Spleen (tissue), 13 donors: ENCODE measurements at places on chromosomes 11 and 22. TPM values are rescaled to one million over a fixed set of nuclear protein-coding genes. Genes with fewer than 3 reads are reported as not detected.
A peak's percentile ranks its signal among the peaks of the same experiment; 100 is the strongest.

DNA sequence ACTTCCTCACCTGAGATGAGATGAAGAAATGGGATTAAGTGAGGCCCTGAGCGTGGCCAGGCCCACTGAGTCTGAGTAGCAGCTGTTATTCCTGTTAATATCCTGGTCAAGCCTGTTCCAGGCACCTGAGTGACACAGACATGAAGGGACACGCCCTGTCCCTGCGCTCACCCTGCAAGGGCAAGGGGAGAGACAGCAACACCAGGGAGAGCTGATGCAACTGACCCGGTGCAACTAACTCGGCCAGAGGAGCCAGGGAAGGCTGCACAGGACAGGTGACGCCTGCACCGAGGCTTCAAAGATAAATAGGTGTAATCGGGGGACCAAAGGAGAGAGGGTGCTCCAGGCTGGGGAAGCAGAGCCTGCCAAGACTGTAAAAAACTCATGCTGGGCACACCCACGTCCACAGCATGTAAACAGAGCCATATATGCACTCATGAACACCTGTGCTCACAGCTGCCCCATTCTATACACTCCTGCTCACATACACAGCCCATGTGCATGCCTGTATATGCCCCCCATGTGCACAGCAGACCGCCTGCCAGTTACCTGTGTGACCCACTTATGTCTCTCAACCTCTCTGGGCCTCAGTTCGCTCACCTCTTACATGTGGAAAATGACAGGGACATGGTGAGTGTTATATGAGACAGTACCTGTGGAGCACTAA lies 22.8 kb upstream of the GCAT start:
- no peaks in the 10 kb centered on the region for H3K27me3 ChIP-seq
- no peak overlapping the region for H3K27ac ChIP-seq
- peaks cover 15% of the 10 kb centered on the region for H3K4me1 ChIP-seq
- DNase-seq = no peak
- no peak overlapping the region for H3K4me3 ChIP-seq
- H3K36me3 ChIP-seq = no peaks in the 10 kb centered on the region

DNA sequence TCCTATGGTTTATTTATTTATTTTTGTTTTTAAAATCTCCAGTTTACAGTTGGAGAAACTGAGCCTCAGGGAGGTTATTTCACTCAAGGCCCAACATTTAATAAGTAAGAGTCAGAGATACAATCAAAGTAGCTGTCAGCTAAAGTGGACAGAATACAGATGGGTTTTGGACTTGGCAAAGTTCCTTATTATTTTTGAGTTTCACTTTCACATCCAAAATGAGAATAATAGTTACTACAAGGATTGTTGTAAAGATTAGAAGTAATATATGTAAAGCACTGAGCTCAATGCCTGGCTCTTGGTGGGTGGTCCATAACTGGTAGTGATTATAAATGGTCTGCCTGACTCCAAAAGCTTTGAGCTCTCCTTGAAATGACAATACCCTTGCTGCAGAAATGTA lies 87.5 kb upstream of the SESN3 start:
- DNase-seq = no peak
- H3K4me1 ChIP-seq = peaks cover 19% of the 10 kb centered on the region

- no peaks in the 10 kb centered on the region for H3K36me3 ChIP-seq
- H3K4me3 ChIP-seq = no peak overlapping the region
- no peaks in the 10 kb centered on the region for H3K27me3 ChIP-seq
- DNase-seq = no peak
- no peaks in the 10 kb centered on the region for H3K4me1 ChIP-seq
- H3K27ac ChIP-seq = no peak overlapping the region
Observed at GRCh38 chr11:20541503-20541902, 57.9 kb upstream of the SLC6A5 start.

GRCh38 chr11:134657631-134658030 lies 245.6 kb upstream of the B3GAT1 start:
- H3K4me3 ChIP-seq = no peak overlapping the region
- peaks cover 28% of the 10 kb centered on the region for H3K27me3 ChIP-seq

- H3K36me3 ChIP-seq = no peaks in the 10 kb centered on the region
- H3K4me3 ChIP-seq = no peak overlapping the region
- no peaks in the 10 kb centered on the region for H3K27me3 ChIP-seq
- DNase-seq = no peak
- H3K27ac ChIP-seq = no peak overlapping the region
Observed at GRCh38 chr11:95920460-95921105, 3.3 kb downstream of the MTMR2 start.

- no peaks in the 10 kb centered on the region for H3K4me1 ChIP-seq
- no peaks in the 10 kb centered on the region for H3K36me3 ChIP-seq
- no peaks in the 10 kb centered on the region for H3K27me3 ChIP-seq
- H3K27ac ChIP-seq = no peak overlapping the region
- no peak for DNase-seq
- no peak overlapping the region for H3K4me3 ChIP-seq
Observed at GRCh38 chr11:60130496-60130895, 42.0 kb downstream of the MS4A2 start.

DNA sequence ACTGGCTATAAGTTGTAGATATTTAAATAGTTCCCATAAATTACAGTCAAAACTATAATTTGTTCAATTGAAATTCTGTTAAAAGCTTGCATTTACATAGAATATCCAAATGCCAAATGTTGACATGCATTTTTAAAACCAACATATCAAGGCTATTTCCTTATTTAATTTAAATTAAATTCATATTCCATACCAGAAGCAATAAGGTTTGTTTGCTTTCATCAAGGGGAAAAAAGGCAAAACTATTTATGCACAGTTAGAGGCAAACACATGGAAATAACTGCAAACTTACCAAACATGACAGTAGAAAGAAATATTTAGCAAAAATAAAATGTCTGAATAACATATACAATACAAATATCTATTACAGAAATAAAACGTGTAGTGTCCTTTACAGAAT lies 1581.2 kb upstream of the TENM4 start:
- no peak overlapping the region for H3K4me3 ChIP-seq
- no peaks in the 10 kb centered on the region for H3K4me1 ChIP-seq
- H3K36me3 ChIP-seq = no peaks in the 10 kb centered on the region
- DNase-seq = no peak

- H3K27ac ChIP-seq = no peak overlapping the region
- peak; percentile 68 for DNase-seq
- no peaks in the 10 kb centered on the region for H3K4me1 ChIP-seq
- no peaks in the 10 kb centered on the region for H3K36me3 ChIP-seq
- peaks cover 15% of the 10 kb centered on the region for H3K27me3 ChIP-seq
Observed at GRCh38 chr11:71342951-71343827, 90.8 kb upstream of the SHANK2 start.

- H3K36me3 ChIP-seq = peaks cover 24% of the 10 kb centered on the region
- peaks cover 49% of the 10 kb centered on the region for H3K4me1 ChIP-seq
- peak; percentile 89 for DNase-seq
Observed at GRCh38 chr11:64245797-64246620, 734 bp downstream of the PPP1R14B start.

- peak; percentile 83 for DNase-seq
- H3K27ac ChIP-seq = peak overlapping the region; percentile 91
- H3K4me3 ChIP-seq = no peak overlapping the region
- no peaks in the 10 kb centered on the region for H3K36me3 ChIP-seq
- no peaks in the 10 kb centered on the region for H3K27me3 ChIP-seq
- H3K4me1 ChIP-seq = peaks cover 62% of the 10 kb centered on the region
Observed at GRCh38 chr11:117816151-117816741, 8.3 kb downstream of the FXYD2 start.

DNA sequence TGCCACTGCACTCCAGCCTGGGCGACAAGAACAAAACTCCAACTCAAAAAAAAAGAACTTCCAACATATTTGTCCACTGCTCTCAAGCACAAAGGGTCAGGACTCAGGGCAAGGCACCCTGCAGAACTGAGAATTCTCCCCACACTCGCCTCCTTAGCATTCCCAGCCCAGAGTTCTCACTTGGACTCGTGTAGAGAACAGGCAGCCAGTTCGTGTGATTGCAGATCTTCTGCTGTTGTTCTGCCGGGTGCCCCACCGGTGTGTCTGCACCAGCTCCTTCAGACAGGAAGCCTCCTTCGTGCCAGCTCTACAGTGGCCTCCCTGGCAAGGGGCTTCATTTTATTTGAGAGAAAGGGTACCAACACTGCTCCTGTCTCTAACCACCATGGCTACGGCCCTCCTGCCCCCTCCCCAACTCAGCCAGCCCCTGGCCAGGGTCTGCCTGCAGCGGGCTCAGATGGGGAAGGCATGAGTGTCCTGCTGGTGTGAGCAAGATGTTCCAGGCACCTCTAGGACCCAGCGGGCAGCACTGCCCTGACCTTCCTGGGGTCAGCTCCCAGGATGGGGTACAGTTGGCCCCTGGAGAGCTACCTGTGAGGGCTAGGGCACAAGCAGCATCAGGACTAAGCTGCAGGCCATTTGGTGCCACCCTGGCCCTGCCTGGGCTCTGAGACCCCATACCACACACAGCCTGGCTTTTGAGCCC lies 19.5 kb upstream of the SCGB1A1 start:
- H3K27ac ChIP-seq = peak overlapping the region; percentile 77
- DNase-seq = peak; percentile 40
- H3K4me3 ChIP-seq = no peak overlapping the region
- H3K36me3 ChIP-seq = no peaks in the 10 kb centered on the region
- H3K4me1 ChIP-seq = peaks cover 16% of the 10 kb centered on the region

- no peaks in the 10 kb centered on the region for H3K27me3 ChIP-seq
- H3K27ac ChIP-seq = peak overlapping the region; percentile 98
- peak overlapping the region; percentile 83 for H3K4me3 ChIP-seq
- peak; percentile 84 for DNase-seq
Observed at GRCh38 chr11:67119585-67120391, 725 bp downstream of the KDM2A start.

DNA sequence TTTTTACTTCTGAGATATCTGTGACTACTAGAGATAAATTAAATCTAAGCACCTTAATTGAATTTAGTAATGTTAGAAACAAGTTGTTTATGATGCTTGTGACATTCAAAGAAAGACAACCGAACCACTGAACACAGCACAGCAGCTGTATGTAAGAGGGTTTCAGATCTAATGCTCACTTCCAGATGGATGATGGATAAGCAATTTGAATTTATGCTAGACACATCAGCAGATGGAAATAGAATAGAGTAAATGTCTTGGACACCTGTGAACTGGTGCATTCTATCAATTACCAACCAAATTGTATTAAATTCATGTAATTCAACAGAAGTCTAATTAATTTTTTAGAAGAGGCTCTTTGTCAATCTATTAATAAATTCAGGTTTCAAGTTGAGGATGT lies 306.3 kb downstream of the CNTN5 start:
- no peak for DNase-seq
- H3K4me3 ChIP-seq = no peak overlapping the region
- no peaks in the 10 kb centered on the region for H3K27me3 ChIP-seq
- no peaks in the 10 kb centered on the region for H3K36me3 ChIP-seq

GRCh38 chr11:134643115-134644012 lies 231.3 kb upstream of the B3GAT1 start:
- H3K4me3 ChIP-seq = no peak overlapping the region
- no peak overlapping the region for H3K27ac ChIP-seq
- no peaks in the 10 kb centered on the region for H3K36me3 ChIP-seq
- H3K4me1 ChIP-seq = no peaks in the 10 kb centered on the region
- no peaks in the 10 kb centered on the region for H3K27me3 ChIP-seq

GRCh38 chr11:4677948-4678347 lies 19.7 kb downstream of the OR51E2 start:
- no peaks in the 10 kb centered on the region for H3K27me3 ChIP-seq
- DNase-seq = no peak
- H3K36me3 ChIP-seq = no peaks in the 10 kb centered on the region
- H3K4me1 ChIP-seq = no peaks in the 10 kb centered on the region
- H3K27ac ChIP-seq = no peak overlapping the region

DNA sequence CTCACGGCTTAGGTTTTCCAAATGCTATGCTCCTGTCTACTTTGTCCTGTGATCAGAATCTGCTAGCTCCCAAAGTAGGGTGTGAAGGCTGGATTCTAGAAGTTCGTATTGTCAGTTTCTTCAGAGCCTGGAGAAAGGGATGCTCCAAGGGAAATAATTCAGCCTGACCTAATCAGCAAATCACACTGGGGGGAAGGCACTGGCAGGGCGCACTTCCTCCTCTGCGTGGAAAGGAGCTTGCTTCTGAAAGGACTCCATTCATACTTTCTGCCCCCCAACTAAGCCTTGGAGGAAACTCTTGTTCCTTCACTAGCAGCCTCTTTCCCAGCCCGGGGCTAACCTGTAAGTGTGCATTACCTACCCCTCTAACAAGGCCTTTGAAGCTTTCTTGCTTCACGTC lies 165.9 kb downstream of the NAV2 start:
- H3K36me3 ChIP-seq = no peaks in the 10 kb centered on the region
- no peak overlapping the region for H3K4me3 ChIP-seq
- no peaks in the 10 kb centered on the region for H3K27me3 ChIP-seq
- H3K4me1 ChIP-seq = no peaks in the 10 kb centered on the region
- DNase-seq = no peak

- H3K4me1 ChIP-seq = no peaks in the 10 kb centered on the region
- H3K4me3 ChIP-seq = no peak overlapping the region
- DNase-seq = no peak
- no peak overlapping the region for H3K27ac ChIP-seq
- no peaks in the 10 kb centered on the region for H3K36me3 ChIP-seq
Observed at GRCh38 chr22:27224485-27225374, 567.3 kb downstream of the MIAT start.

DNA sequence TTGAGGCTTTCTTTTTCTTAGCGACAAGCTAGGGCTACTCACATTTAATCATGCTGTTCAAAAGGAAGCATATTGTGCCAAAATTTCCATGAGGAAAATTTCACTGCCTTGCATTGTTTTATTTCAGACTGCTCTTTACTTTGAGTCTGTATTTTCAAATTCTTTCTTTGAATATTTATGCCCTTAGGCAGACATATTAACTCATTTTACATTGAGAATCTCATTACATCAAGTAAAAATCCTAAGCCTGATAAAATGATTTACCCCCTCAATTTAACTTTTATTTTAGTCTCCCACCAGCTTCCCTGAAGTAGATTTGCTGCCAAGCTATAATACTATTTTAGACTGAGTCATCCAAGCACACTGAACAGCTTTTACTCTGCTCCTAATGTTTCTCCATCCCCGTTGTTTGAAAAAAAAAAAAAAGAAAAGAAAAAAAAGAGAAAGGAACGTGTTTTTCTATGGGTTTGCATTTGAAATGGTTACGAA lies 189.3 kb upstream of the MTMR2 start:
- H3K27ac ChIP-seq = peak overlapping the region; percentile 34
- peaks cover 22% of the 10 kb centered on the region for H3K4me1 ChIP-seq
- H3K36me3 ChIP-seq = no peaks in the 10 kb centered on the region

NPTXR gene
- 0.53 TPM for polyA plus RNA-seq

STIM1 gene
- polyA plus RNA-seq = 22.5 TPM
